Hindlimb muscle (tissue), 1 donor: ENCODE measurements at places on chromosomes 2 and 18.

- no peak for DNase-seq
Observed at GRCh38 chr2:227134591-227134990, 29.4 kb downstream of the COL4A4 start.

DNA sequence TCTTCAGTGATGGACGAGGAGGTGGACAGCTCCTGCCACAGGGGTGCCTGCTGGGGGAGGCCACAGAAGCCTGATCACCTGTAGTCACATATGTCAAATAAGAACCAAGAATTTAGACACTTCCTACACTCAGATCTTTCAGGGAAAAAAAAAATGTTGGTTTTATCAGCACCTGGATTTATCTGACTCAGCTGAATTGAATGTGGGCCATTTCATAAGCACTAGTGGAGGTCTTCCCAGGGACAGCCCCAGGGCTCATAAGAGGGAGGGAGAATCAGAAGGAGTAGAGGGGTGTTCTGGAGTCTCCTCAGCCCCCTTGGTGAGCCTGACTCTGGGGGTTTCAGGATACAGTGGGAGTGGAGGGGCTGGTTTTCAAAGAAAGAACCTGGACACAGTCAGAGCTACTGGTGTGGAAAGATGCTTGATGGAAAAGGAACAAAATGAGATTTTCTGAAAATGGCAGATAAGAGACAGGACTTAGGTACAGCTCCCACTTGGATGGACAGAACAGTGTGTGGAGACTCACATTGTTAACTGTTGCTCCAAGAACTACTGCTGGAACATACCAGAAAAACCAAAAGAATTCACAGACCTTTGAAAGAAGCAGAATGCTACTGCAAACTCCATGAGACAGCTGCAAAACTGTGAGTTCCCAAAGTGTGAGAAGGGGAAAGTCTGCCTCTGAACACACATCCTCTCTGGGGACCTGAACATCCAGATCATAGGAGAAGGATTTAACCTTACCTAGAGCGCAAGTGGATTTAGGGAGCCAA lies 45.4 kb downstream of the LCT start:
- no peak for DNase-seq

- peak; percentile 63 for DNase-seq
Observed at GRCh38 chr18:54679318-54680149, 88.5 kb downstream of the DYNAP start.

DNA sequence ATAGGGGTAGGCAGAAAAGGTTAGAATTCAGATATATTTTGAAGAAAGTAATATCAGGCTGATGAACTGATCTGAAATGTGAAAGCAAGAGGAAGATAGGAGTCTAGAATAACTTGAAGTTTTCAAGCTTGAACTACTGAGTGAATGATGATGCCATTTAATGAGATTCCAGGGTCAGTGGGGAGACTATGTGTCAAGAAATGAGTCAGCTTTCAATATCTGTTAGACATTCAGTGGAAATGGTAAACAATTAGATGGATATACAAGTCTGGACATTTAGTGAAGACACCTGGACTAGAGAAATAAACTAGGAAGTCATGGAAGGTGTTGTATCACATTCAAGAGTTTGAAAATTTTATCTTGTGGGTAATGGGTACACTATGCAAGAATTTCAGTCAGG lies 326.9 kb downstream of the FSIP2 start:
- DNase-seq = no peak

GRCh38 chr18:38930881-38931753 lies 1365.5 kb upstream of the CELF4 start:
- DNase-seq = no peak

- peak; percentile 9 for DNase-seq
Observed at GRCh38 chr2:58137856-58138255, 91.2 kb downstream of the VRK2 start.

DNA sequence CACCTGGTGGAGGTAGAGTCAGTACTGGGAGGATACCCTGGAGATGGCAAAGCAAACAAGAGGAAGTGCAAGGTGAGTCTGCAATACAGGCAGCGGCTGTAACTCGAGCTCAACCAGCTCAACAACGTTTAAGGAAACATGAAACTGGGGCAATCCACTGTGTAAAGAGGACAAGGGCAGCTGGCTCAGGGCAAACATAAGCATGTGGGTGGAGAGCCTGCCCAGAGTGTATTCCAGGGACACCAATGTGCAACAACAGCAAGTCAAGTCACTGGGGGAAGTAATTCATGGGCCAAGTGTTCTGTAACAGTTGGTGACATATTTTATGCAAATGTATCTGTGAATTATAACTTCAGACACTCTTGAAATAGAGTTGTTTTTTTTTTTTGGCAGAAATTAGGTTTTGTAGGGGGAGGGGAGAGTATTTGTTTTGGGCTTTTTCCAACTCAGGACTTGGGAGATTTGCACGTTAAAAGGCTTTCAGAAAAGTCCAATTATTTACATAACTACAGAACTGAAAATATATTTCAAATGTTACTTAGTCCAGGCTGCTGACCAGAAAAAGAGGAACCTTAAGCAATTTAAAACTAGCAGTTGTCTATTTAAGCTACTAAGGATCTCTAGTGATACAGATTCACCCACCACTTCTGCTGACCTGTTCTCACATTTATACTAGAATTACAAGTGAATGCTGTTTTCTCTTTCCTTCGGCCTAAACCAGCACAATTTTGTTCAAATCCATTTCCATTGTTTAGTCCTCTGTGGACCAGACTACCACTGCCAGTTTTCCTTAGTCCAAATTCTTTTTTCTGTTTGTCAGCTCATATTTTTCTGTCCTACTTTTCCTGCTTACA lies 18.6 kb downstream of the NRXN1 start:
- DNase-seq = no peak

- DNase-seq = no peak
Observed at GRCh38 chr2:170778900-170779299, 8.7 kb downstream of the ERICH2 start.

- no peak for DNase-seq
Observed at GRCh38 chr2:124025891-124026434, 876 bp downstream of the CNTNAP5 start.

DNA sequence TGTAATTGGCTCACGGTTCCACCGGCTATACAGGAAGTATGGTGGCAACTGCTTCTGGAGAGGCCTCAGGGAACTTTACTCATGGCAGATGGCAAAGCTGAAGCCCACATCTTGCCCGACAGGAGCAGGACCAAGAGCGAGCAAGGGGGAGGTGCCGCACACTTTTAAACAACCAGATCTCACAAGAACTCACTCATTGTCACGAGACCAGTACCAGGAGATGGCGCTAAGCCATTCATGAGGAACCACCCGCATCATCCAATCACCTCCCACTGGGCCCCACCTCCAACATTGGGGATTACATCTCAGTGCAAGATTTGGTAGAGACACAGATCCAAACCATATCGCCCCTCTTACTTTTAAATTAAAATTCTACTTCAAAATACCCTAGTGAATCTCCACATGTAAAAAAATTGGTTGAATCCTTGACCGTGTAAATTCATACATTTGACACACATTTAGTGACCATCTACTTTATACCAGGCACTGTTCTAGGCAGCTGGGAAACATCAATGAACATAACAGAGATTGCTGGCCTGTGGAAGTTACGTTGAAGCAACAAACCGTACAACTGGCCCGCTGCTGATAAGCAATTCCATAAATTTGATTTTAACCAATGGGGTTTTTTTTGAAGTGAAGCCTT lies 87.6 kb downstream of the ALPK2 start:
- no peak for DNase-seq

- DNase-seq = no peak
Observed at GRCh38 chr2:76861708-76862107, 660.5 kb downstream of the LRRTM4 start.

GRCh38 chr18:3605486-3605952 lies 155.5 kb downstream of the TGIF1 start:
- no peak for DNase-seq

- DNase-seq = no peak
Observed at GRCh38 chr18:59144483-59144882, 4.8 kb downstream of the SEC11C start.

- no peak for DNase-seq
Observed at GRCh38 chr2:45273412-45274249, 264.4 kb upstream of the SIX2 start.

GRCh38 chr2:101983928-101984327 lies 7.8 kb upstream of the IL1R2 start:
- no peak for DNase-seq

DNA sequence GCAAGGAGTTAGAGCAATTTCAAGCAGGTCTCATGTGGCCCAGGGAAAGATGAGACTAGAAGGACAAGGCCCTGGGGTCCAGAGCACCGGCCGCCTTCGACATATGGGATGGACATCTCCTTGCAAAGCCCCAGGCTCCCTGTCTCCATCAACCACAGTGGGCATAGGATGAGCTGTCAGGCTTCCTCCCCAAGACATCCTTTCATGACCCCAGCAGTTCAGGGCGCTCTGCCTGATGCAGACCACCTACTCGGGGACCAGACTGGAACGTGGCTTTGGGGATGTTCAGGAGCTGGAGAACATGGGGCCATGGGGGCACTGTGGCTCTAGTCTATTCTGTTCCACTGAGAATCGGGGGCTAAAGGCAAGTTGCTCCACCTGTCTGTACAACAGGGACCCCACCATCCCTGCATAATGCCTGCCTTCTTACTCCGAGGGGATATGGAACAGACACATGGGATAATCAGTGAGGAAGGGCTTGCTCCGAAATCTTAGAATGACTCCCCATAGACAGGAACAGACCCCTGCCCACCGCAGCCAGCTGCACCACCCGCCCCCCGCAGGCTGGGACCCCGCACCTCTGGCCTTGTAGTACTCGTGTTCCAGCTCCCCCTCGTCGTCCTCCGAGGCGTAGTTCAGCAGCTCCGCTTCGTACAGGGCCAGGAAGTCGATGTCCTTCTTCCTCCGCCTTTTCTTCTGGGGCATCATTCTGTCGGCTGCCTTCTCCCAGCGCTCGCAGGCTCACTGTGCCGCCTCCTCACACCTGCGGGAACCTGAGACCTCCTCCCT lies 500 bp downstream of the LOXHD1 start:
- DNase-seq = no peak

GRCh38 chr2:240421381-240421780 lies 14.1 kb upstream of the GPC1 start:
- DNase-seq = no peak

GRCh38 chr2:220143336-220143735 lies 515.9 kb downstream of the SLC4A3 start:
- DNase-seq = no peak

DNA sequence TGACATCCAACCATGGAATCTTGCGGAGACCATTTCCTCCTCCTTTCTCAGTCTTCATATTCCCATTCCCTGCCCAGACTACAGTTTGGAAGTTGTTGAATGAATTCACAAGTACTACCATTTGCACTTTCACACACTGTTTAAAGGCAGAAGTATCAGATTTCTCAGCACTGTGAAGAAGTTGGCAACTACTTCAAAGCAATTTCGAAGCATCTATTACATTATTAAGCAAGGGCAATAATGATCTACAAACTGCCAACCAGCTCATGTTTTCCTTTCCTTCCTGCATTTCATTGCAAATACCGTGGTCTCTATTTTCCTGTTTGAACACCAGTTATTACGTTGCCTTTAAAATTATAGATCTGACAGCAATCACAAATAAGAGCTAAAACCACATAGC lies 105.5 kb downstream of the IRS1 start:
- DNase-seq = no peak

- DNase-seq = no peak
Observed at GRCh38 chr2:191311627-191312026, 66.4 kb downstream of the MYO1B start.

DNA sequence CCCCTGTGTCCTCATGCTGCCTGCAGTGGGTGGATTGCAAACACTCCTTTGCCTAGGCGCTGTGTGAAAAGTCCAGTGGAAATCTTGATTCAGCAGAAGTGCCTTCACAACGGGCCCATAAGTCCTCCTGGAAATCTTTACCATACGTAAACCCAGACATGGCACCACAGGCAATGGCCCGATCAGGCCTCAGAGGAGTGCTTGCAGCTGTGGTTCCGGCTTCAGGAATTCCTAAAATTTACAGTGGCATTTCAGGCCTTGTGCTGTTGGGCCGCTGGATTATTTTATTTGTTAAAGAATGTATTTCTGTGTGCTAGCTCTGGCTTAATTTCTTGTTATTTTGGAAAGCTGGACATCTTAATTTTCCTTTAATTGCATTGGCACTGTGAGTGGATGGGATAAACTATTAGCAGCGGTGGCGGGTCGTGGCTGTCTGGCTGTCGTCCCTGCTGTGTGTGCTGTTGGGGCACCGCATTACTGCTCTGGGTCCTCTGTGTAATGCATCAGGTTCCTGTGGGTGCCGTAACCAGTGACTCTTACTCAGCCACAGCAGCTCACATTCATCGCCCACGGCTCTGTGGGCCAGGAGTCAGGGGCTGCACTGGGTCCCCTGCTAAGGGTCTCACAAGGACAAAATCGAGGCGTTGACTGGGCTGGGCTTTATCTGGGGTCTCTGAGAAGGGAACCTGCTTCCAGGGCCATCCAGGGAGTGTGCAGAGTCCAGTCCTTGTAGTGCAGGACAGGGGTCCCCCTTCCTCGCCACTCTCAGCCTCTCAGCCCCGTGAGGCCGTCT lies 73.1 kb downstream of the RTP5 start:
- no peak for DNase-seq
